HT-29 (cell line): ENCODE measurements at places on chromosomes 5 and 9.

DNA sequence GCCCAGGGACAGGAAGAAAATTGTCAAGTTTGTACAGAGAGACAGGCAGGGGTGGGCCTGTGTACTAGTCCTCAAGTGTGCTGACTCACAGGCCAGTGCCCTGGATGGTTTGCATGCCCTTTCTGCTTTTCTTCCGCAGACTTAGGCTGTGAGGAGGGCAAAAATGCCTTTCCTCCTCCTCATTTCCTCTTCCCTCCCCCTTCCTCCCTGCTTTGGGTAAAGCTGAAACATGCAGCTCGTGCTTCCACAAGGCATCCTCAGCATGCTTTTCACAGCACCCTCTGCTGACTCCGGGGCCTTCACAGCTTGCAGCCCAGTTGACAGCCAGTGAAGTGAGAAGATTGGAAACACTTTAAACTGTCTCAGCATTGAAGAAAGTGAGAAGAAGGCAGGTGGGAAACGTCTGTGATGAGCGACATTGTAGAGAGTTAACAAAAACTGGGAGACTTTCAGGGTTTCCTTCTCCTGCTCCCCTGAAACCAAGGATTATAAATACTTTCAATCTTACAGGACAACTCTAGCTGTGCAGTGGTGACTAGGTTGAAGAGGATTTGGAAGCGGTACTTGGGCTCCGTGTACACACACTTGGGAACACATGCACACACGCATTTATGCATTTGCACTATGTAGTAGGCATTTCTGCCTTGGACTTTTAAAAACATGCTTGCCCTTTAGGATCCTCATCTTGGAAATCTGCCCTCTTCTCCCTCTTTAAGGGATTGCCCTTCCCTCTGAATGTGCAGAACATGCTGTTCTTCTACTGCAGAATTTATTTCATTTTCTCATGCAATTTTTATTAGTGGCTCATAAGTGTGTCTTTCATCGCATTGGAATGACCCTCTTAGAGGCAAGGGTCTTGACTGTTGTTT is 138.8 kb downstream of the GRIA1 start:
- peak; percentile 32 for DNase-seq

- peak; percentile 25 for DNase-seq
These were observed 28.0 kb upstream of the SYK start for GRCh38 chr9:90773617-90774016.

- no peak for DNase-seq
These were observed 189.4 kb downstream of the BNC2 start for GRCh38 chr9:16680975-16681651.

DNA sequence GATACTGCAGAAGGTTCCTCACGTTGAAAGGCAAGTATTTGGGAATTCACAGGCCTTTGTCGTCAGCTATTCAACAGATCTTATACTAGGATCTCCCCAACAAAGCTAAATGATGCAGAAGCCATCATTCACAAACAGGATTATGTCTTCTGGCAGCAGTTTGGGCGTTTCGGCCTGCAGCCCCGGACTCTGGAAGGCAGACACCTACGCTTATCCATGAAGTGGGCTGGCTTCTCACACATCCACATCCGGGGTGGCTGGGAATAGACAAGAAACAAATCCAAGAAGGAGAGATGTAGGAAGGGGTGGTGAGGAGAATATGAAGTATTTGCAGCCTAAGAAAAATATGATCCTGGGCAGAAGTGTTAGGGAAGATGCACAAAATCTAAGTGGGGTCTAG is 471.9 kb downstream of the AGTPBP1 start:
- no peak for DNase-seq

GRCh38 chr5:14671414-14671813 is 6.9 kb downstream of the OTULIN start:
- no peak for DNase-seq
